ENCODE measurements at places on chromosomes 12 and 14.

- peak; percentile 63 for DNase-seq
Measured at GRCh38 chr14:21711360-21711961, 37.8 kb upstream of the OR4E1 start.

DNA sequence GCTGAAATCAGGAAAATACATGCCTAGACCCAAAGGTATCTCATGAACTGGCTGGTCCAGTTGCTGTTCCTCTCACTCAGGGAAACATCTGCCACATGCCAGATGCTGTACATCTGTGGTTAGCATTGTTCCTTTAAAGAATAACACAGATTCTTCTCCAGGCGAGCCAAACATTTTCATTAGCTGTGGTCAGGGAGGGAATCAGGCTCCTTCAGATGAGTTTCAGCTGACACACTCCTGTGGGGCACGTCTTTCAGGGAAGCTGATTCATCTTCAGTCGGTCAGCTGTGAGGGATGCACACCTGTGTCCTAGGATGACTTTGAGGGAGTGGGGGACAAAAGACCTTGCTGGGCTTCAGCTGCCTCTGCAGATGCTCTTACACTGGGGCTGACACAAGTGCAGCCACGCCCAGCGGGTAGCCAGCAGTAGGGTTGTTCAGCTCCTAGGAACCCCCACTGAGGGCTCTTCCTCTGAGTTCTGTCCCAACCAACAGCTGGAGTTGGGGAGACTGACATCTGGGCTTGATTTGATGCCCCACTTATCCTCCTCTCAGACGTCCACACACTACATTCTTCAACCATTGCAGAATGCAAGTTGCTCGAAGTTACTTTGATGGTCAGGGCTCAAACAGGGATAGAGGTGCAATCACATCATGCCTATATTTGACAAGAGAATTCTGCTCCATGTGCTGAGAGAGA, 155.0 kb downstream of the NUAK1 start:
- DNase-seq: no peak

DNA sequence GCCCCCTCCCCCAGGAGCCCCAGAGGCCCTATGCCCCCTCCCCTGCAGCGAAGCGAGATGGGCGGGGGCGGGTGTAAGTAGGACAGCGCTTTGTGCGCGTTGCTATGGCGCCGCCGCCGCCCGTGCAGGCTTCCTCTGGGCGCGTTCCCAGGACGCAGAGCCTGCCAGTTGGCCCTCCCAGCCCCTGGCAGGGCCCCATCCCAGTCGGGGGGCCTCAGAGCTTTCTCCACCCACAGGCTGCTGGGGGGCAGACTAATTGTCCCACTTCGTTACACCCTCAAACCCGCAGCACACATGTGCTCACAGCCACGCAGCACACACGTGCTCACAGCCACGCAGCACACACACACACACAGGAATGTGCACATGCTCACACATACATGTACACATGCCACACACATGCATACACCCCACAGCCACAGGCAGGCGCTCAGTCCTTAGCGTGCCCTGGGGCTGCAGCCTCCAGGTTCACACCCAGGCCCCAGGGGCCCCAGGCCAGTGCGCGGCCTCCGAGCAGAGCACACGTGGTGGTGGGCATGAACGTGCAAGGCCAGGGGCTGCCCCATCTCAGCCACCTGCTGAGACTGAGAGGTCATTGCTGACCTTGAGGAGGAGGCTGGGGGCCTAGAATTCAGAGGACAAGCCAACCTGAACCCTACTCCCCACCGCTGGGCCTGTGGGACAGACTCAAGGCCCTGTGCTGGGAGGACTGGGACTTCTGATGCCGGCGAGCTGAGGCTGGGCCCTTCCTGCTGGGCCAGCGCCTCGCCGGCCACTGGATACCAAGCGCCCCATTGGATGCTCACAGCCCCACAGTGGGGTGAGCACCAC, 15.6 kb downstream of the TRMT61A start:
- no peak for DNase-seq

- DNase-seq: peak; percentile 63
Measured at GRCh38 chr12:4307593-4308333, 13.2 kb upstream of the TIGAR start.

- DNase-seq: no peak
Measured at GRCh38 chr14:71311061-71311460, 403.8 kb downstream of the PCNX1 start.
